GM19239 (cell line): ENCODE measurements at places on chromosomes 7 and 10.

DNA sequence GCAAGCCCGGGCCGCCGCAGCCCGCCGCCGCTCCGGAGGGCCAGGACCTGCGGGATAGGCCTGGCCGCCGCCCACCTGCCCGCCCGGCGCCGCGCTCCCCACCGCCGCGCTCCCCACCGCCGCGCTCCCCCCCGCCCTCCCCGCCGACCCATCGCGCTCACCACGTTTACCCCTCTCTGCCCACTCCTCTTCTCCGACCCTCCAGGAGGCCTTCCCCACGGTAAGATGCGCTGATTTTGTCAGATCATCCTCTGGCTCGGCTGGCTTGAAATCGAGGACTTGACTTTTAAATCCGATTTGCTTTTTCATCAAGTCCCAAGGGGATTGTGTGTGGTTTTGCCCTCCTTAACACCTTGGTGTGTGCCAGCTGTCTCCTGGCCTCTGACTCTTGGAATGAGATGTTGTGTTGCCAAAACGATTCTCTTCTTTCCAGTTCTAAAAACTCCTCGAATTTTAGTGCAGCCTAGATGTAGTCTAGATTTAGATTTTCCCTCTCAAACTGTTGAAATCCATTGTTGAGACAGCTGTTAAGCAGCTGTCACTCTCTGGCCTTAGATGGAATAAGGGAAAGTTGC is 738 bp downstream of the POM121 start:
- DNase-seq = no peak

DNA sequence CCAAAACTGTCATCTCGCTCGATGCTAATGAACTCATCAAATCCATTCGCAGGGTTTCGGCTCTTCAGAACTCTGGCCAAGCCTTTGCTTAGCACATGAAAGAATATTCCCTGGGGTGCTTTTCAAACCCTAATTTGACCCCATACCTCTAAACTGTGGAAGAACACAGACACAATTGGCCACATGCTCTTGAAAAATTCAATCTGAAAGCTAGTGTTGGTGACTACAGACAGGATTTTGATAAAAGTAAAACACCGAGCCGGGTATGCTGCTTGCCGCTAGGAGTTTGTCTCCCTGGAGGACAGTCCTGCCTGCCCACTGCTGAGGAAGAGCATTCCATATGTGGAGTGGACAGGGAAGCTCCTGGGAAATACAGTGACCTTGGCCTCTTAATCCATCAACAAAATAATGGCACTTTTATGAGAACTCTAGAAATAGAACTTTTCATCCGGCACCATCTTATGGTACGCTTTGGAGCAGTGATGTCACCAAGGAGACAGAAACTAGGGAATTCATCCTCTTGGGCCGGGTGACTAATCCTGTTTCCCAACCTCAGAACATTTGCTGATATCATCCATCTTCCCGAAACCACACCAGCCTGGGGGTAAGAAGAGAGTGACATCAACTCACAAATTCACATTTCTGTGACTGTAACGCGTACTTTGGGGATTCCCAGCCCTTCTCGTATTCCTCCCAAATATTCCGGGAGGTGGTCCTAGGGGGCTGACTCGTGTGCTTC is 34.2 kb downstream of the MTURN start:
- DNase-seq = no peak

GRCh38 chr7:85004402-85004801 is 182.5 kb downstream of the SEMA3D start:
- DNase-seq = no peak

GRCh38 chr7:112023282-112023681 is 182.9 kb downstream of the DOCK4 start:
- no peak for DNase-seq
